ENCODE measurements at places on chromosomes 6 and 20. TPM values are rescaled to one million over a fixed set of nuclear protein-coding genes. Genes with fewer than 3 reads are reported as not detected.

Gene BAG2
- 4.4 TPM for total RNA-seq

Gene PRSS16
- total RNA-seq, result 0.19 TPM

Gene FLRT3
- total RNA-seq, result 0.06 TPM

Gene TJAP1
- total RNA-seq, result 20.3 TPM

Gene C20orf204
- total RNA-seq, result 0.74 TPM

Gene GSS
- 33.3 TPM for total RNA-seq

GRCh38 chr20:9225879-9226278, 157.0 kb downstream of the PLCB4 start:
- DNase-seq, result no peak

DNA sequence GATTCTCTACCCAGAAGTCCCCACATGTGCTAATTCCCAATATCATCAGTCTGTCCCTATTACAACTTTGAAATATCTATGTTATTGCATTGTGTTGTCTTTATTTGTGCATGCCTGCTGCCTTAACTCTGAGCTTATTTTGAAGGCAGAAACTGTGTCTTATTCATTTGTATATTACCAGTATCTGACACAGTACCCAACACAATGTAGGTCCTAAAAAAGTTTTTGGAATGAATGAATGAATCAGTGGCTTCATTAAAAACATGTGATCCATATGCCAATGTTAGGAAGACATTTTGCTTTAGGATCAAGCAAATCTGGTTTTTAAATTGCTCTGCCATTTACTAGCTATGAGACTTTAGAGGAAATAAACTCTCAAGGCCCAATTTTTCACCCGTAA, 420.4 kb downstream of the CBLN4 start:
- DNase-seq, result no peak

- DNase-seq, result no peak
These were observed 4.8 kb upstream of the CSTL1 start for GRCh38 chr20:23434521-23435313.

- DNase-seq, result no peak
These were observed 149.2 kb upstream of the PRDM1 start for GRCh38 chr6:105936972-105937371.

- DNase-seq, result no peak
These were observed 429.0 kb upstream of the NRSN1 start for GRCh38 chr6:23696992-23697391.

- no peak for DNase-seq
These were observed 141.6 kb upstream of the EYA4 start for GRCh38 chr6:133099573-133099972.

- DNase-seq, result no peak
These were observed 98.2 kb upstream of the HDGFL1 start for GRCh38 chr6:22471132-22471690.

DNA sequence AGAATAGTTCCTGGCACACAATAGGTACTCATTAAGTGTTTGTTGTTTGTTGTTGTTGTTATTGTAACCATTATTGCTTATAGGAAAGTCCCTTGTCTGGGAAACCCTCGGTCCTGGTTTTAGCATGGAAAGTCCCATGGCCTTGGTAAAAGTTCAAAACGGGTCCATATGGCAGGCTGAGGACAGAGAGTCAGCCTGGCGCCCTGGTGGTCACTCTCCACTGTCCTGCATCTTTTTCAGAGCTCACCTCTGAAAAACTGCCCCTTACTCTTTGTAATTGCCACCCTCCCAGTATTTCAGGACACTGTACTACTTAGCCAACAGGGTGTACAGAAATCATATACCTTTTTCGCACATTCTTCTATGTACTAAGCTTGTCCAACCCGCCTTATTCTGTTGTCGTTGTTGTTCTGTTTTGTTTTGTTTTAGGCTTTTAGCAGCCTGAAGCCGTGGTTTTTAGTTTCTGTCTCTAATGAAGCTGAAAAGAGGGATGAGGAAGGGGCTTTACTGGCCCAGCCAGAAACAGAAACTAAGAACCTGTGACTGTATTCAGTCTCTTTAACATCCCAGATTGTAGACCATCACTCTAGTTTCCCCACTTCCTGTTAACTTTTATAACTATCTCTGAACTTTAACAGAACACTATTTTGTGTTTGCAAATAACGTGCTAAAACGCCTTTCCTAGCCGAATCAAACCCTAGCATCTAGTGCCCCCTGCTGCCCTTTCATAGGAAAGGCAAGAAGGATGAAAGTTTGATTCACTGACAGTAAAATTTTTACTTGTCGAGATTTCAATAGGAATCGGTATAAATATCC, 7.6 kb upstream of the TMEM14A start:
- DNase-seq, result no peak
